ENCODE measurements at places on chromosomes 3 and 15.
A peak's percentile ranks its signal among the peaks of the same experiment; 100 is the strongest.

DNA sequence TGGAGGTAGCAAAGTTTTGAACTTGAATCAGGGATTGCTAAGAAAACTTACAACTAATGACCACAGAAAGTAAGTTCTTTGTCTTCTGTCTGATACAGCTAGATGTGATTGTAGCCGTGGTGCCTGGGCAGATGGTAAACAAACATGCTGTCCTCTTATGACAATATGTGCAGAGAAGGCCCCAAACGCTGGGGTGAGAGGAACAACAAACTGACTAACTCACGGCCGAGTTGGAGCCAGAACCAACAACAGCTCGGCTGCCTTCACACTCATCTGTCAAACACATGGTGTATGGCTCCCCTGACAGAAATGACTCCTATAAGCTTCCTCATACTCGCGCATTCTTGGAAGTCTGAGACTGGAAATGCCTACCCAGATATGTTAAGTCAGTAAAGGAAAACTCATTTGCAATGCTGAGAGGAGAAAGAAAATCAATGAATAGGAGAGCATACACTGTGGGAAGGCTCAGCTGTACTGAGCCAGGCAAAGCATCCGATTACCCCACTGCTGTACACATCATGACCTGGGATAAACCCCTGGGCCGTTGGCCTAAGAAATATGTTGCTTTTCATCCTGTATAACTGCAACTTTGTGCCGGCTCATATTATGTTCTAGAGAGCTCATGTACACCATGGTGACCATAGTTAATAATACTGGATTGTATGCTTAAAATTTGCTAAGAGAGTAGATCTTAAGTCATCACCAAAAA lies 5.7 kb downstream of the THBS1 start:
- no peak for DNase-seq

DNA sequence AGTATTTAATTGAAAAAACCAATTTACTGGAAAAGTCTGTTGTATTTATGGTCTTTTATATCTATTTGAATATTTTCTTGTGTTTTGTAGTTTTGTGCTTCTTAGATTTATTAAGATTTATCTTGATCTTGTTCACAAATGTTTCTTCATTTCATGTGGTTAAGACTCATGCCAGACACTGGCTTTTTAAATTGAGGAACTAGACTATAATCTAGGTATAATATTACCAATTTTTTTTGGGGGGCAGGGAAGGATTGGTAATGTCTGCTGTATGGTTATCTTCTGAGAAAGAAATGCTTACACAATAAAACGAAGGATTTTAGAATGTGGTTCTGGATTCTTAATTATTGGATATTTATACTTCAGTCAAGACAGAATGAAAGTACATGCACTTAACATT lies 24.9 kb downstream of the AP4E1 start:
- peak; percentile 50 for DNase-seq

DNA sequence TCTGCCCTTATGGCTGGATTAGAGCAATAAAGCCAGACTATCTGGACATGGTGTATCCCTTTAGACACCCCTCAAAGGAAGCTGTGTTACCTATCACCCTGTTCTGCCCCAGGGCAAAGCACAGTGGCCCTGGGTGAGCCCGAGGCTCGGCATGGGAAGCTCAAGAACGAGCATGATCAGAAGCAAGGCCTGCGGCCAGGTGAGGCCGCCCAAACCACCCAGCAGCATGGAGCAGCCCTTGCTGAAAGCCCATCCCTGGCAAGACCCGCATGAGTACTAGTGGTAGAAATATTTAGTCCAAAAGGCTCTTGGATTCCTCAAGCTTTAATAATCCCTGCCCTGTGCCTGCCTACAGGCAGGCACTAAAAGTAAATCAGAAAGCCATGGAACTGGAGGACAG lies 261.1 kb downstream of the MEX3B start:
- no peak for DNase-seq

GRCh38 chr15:57651445-57651844 lies 55.1 kb upstream of the POLR2M start:
- no peak for DNase-seq

DNA sequence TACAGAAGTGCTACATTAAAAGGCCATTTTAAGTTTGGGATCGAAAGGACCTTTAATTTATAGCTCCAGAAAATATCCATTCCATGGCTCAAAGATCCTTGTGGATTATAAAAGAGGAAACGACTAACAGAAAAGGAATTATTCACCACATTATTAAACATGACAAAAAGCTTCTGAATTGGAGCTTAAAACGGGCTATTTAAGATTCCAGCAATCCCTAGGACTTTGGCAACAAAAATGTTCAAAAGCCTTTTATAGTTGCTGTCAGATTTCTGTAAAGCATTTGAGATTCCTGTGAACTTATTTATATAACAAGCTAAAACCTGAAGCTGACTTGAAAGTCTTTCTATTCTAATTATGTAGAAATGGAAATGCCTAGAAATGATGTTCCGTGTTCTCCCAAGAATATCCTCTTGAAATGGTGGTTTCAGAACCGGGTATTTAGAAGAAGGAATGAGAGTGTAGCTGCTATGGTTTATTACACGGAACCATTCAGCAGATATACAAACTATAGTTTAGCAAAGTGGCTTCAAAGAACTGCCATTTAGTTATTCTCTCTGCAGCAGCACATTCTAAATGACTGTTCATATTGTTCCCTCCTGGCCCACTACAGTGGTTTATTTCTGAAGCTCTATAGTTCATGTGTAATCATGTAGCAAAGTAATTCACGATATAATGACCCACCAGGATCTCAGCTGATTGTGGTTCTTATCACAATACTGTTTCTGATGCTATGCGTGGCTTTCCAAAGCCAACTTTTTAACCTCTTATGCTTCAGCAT lies 961.7 kb downstream of the FHIT start:
- DNase-seq, result no peak

- no peak for DNase-seq
These were observed 259.3 kb downstream of the ZBTB20 start for GRCh38 chr3:114887806-114888205.

GRCh38 chr3:127694467-127695215 lies 21.9 kb downstream of the ABTB1 start:
- peak; percentile 35 for DNase-seq

DNA sequence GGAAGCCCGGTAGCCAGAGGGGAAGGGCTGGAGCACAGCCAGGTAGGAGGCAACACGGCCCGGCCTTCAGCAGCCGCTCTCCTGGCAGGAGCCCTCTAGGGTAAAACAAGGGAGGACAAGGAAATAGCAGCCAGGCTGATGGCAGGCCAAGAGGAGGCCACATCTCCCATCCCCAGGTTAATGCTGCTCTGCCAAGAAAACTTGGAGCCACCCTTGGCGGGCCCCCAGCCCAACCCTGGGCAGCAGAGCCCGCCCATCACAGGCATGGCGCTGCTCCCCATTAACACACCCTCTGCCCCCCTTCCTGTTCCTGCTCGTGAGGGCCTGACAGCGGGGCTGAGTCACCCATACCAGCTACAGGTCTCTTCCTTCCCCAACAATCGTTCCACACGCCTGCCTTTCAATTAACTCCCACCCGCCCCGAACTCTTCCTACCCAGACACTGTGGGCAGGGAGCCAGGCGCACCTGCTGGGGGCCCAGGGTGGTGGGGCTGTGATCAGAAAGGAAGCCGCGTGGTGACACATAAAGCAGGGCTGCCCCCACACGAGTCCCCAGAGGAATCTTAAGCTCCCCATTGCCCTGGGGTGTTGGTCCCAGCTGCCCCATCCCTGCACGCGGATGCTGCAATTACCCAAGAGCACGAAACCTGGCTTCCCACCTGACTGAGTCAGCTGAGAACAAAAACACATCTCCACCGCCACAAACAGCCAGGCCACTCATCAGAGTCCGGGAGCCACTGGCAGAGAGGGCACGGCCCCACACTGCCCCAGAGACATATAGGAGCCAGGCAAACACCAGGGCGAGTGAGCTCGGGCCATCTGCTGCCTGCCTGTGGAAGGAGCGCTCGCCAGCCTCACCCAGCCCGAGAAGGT lies at the start of gene C15orf62:
Gene C15orf62, plus strand, starts transcription at position 707 of the 873 bp plus-strand sequence. CDS start 516 bp downstream, outside the sequence.
- peak; percentile 63 for DNase-seq

DNA sequence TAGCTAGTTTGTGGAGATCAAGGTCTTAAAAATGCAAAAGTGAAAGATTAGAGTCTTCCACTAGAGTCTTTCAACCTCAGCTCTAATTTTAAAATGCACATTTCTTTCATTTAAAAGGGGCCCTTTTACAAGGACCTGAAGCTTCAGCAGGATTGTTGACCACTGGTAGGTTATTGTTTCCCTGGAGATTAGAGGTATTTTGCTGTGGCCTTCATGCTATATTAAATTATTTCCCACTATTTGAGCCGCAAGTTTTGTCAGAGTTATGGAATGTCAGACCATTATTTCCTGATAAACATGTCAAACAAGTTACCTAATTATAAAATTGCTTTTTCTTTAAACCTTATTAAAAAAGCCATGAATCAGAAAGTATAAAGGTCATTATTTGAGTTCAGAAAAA lies 103.1 kb upstream of the CCNL1 start:
- no peak for DNase-seq

DNA sequence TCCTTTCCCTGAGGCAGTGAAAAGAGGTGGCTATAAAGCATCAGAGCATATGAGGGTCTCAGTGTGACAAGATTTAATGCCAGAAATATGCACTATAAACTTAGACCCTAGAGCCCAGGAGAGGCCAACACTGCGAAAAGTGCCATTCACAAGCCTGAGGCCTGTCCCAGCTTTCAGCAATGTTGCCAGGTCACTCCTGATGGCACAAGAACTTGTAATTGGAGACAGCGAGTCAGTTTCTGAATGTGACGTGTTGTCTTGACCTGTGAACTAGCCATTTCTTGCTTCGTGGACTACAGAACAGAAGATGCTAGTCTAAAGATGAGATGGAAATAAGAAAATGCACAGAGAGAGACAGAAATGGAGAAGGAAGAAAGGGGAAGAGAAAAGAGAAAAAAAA lies 87.9 kb downstream of the WDR72 start:
- DNase-seq, result no peak

DNA sequence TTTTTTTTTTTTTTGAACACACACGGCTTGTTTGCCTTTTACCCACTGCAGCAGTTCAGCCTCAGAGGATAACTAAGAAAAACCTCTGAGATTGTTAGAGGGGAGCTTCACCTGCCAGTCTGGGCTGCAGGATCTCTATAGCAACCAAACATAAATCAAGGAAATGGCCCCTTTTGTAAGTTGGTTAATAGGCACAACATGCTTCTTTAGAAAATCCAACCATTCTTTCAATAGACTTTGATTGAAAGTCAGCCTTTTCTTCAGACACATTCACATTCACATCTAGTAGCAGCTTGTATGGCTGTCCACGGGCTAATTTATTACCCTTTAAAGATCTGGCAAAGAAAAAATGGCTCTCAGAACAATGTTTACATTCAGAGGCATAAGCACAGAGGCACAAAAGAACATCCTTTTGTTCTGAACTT lies 136.6 kb upstream of the RARB start:
- no peak for DNase-seq

- DNase-seq, result no peak
These were observed 335.1 kb upstream of the ICE2 start for GRCh38 chr15:60814062-60814461.

- no peak for DNase-seq
These were observed 352.1 kb downstream of the MECOM start for GRCh38 chr3:169311381-169311780.

GRCh38 chr3:107574650-107575049 lies 51.9 kb downstream of the BBX start:
- peak; percentile 8 for DNase-seq

GRCh38 chr3:123621850-123622189 lies 37.0 kb upstream of the HACD2 start:
- no peak for DNase-seq

- no peak for DNase-seq
These were observed 19.3 kb upstream of the ETV5 start for GRCh38 chr3:186128158-186128557.

DNA sequence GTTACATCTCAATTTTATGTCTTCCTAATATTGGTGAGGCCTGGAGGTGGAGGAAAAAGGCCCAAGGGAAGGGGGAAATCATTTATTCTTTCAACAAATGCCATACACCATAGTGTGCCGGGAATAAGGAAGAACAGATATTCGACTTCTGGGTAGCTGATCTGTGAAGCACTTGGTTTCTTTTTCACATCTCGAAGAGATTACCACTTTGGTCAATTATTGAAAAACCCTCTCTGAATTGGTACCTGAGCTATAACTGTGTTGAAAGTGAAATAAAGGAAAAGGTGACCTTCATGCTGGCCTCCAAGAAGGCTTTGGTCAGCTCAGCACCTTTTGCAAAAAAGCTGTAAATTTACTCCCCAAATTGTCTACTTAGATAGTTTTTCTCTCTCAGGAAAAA lies 14.2 kb upstream of the MB21D2 start:
- no peak for DNase-seq

DNA sequence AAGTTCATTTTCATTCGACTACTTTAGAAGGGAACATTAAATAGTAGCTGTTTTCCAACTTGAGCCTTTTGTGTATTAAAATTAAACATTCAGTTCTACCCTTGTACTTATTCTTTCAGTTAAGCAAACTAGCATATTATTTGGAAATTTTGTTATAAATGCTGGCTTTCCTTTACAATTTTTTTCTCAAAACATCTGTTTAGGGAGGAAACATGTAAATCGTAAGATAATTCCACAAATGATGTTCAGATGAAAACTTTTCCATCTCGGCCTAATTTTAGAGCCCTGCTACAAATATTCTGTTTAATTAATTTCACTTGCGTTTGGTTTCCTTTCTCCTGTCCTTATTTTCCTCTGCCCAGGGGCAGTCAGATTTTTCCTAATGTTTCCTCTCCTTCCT lies 476.2 kb upstream of the RGMA start:
- no peak for DNase-seq

- DNase-seq, result no peak
These were observed 60.8 kb upstream of the MEF2A start for GRCh38 chr15:99504823-99505551.

DNA sequence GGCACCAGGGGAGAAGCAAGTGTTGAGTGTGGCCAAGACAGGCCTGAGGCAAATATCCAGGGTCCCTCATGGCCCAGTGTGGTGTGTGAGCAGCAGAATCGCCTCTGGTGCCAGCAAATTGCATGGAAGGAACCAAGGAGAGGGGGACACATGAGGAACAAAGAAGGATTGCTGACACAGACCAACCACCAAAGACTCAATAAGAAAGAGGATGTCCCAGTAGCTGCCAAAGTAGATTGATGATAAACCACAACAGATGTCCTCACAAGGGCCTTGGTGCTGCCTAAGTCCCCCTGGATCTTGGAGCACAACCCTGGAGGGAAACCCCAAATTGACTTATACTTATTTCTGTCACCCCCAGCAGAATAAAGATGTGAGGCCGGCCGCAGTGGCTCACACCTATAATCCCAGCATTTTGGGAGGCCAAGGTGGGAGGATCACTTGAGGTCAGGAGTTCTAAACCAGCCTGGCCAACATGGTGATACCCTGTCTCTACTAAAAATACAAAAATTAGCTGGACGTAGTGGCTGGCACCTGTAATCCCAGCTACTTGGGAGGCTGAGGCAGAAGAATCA lies 10.6 kb downstream of the SRGAP3 start:
- DNase-seq, result no peak

- DNase-seq, result no peak
These were observed 120.3 kb downstream of the MYO9A start for GRCh38 chr15:71997691-71998090.

DNA sequence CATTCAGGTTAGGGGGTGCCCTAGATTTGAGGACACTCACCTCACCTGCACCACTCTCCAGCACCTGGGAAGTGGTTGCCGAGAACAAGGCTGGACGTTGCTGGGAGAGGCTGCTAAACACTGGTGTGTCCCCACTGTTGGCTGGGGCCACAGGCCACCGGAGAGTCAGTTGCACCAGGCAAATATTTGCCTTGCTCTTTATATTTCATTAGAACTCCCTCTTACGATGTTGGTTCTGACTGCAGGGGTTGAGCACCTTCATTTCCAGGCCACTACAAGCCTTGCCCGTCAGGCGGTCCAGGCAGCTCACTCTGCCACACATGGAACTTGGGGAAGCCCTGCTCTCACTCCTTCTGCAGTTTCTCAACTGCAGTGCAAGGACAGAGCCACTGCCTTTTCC lies 30.7 kb downstream of the HCN4 start:
- DNase-seq, result no peak

Data from Kasumi-1 (cell line).